ENCODE measurements at places on chromosomes 2 and 18.

- DNase-seq = no peak
Observed at GRCh38 chr18:51516478-51517038, 319.1 kb upstream of the MEX3C start.

DNA sequence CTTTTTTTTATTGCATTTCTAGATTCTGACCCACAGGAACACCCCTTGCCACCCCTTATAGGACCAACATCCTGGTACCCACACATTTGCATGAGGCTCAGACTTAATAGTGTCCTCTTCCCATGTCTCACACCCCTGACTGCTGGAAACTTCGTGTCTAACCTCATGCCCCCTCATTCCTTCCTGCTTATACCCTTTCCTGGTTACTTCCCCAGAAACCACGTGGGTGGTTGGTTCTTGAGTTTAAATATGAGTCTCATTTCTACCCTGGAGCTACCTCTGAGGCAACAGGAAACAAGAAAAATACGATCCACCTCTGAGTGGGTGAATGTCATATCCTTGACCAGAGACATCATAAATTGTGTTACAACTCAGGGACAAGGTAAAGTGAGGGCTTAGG, 1.6 kb downstream of the TNP1 start:
- no peak for DNase-seq

- DNase-seq = peak; percentile 98
Observed at GRCh38 chr2:106745468-106745867, 140.5 kb downstream of the ST6GAL2 start.

DNA sequence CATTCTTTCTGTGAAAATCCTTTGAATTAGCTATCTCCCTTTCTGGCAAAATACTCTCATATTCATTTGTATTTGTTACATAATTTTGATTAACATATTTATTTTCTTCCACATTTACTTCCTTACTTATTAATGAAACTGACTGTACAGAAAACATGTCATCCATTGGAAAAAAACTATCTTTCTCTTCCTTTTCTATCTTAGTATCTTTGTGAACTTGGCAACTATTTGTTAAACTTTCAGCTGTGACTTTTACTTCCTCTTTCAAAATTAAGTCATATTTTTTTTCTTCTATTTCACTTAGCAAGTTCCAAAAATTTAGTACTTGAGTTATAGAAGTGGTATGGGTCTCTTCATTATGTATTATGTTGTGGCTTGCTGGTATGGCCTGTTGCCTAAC, 2.6 kb downstream of the RAD51AP2 start:
- DNase-seq = no peak

- peak; percentile 98 for DNase-seq
Observed at GRCh38 chr2:161995553-161996016, 78.4 kb downstream of the DPP4 start.

GRCh38 chr2:120632796-120633646, 102.6 kb upstream of the GLI2 start:
- peak; percentile 25 for DNase-seq
